ENCODE measurements at places on chromosomes 4 and X.
A peak's percentile ranks its signal among the peaks of the same experiment; 100 is the strongest.

DNA sequence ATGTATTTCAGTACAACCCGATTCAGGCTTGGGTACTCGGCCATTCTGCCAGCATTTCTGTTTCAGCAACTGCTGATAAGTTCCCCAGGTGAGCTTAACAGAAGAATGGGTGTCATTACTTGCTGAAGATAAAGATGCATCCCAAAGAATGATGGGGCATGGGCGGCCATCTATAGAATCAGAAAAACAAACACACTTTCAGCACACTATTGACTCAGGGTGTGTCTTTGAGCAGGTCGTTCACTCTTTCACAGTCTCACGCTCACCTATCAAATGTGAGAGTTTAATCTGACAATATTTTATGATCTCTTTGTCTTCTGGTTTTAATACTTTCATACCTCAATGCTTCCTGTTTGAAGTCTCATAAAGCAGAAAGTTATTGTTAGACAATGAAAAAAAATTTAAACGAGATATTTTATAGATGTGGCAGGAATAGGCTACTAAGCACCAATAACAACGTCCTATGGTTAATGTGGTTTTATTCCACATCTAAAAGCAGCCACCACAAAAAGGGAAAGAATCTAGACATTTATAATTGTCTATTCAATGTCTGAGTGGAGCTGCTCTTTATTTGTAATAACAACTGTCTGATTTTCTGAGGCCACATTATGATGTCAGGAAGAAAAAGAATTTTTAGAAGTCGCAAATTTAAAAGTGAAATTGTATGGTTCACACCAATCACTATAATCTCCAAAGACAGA, 17.0 kb downstream of the GASK1B start:
- DNase-seq, result no peak

DNA sequence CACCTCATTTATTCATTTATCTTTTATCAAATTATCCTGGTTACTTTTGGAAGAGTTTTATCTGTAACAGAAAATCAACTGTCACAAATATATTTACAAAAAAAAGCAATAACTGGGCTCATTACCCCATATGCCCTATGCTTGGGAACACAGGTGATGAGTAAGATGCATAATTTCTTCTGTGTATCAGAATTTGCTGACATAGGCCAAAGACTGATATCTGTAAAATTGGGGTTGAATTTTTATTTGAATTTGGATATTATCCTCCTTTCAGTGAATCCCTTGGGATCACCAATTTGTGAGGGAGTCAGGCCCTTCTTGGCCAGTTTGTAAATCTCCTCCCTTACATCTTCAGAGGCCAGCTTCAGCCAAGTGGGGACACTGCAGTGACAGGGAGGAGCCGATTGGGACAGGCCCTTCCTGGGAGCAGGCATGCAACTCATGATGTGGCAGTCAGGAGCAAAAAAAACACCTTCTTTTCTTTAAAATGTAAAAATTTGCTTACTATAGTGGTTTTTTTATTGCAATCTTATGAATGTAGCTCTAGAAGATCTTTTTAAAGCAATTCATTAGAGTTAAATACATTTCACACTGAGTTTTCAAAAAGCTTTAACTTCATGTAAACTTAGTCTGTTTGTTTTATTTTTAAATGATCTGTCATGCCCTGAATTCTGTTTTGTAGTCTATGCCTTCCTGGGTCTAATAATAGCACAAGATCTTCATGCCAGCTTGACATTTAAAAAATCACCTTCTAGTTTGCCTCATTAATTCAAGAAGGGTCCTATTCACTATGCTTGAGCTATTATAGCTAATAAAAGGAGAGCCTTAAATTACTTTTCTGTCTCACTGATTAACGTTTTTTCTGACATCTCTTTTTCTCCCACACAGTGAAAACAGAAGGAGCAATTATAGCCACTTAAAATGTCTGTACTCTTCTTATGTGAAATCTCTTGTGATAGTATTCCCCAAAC, 136.6 kb upstream of the SPRY1 start:
- DNase-seq, result no peak

- no peak for DNase-seq
These were observed 33.4 kb upstream of the RBM47 start for GRCh38 chr4:40662962-40663604.

DNA sequence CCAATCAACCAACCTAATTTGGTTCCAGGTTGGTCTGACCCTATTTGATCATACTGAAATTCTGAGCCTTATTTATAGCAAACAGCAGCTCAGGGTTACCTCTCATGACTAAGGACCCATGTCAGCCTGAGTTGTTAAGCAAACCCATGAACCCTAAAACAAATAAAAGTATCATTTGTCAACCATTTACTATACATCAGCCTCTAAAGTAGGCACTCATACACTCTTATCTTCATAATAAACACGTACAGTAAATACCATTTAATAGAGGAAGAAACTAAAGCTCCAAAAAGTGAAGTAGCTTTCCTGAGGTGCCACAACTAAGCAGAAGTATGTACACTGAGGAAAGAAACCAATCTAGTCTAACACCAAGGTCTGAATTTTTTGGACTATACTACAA, 25.2 kb downstream of the MANBA start:
- DNase-seq, result no peak

DNA sequence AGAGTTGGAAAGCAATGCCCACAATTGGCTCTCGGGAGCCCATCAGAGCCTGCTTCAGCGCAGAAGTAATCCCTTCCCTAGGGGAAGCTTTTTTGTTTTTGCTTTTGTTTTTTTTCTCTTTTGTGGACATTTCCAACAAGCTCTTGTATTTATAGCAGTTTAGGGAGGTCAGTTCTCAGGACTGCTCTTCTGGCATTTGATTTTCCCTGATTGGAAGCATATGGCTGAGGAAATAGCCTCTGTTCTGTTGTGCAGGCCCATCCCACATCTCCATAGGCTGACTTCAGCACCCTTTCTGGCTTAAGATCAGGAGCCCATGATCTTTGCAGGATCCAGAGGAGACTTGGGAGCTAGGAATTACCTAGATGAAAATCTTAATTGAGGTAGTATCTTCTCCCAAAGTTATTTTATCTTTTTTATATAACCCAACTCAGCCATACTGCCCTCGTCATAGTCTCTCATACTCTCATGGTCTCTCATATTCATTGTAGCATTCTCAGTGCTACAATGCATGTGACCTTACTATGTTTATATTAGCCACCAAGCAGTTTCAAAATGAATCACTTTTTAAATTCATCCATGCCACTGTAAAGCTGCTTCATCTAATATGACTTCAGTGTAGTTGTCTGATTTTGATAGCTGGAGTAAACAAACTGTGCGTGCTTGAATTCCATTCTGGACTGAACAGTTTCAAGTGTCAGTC, 16.7 kb downstream of the PAGE4 start:
- DNase-seq, result no peak

DNA sequence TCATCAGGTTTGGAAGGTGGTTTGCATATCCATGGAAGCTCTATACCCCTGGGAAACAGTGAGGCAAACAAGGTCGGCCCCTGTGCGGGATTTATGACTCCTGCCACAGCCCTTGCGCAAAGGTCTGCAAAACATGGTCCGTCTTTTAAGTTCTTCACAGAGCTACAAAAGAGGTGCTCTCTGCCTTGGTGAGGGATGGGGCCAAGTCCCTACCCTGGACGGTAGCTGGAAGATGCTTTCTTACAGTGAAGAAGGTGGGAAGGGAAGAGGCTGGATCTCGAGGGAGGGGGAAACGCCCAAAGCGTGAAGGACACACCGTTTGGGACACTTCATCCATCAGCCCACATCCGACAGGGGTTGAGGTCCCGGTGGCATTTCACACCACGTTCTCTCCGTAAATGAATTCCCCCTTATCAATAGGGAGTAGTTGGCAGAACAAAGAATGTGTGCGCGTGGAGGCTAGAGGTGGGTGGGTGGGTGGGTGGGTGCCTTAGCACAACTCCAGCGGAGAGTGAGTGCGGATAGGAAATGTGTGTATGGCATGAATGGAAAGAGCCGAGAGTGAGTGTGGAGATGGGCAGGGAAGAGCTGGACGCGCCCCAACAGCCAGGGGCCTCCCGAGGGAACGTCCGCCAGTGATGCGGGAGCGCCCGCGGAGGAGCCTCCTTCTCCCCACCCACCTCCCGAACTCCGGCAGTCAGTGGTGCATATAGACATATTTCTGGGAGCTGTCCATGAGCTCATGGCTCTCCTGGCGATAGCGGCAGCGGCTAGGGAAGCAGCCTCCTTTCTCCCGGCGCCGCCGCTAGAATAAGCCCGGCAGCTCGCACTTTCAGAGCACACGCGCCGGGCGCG, 68.3 kb downstream of the LARP7 start:
- DNase-seq, result peak; percentile 40

DNA sequence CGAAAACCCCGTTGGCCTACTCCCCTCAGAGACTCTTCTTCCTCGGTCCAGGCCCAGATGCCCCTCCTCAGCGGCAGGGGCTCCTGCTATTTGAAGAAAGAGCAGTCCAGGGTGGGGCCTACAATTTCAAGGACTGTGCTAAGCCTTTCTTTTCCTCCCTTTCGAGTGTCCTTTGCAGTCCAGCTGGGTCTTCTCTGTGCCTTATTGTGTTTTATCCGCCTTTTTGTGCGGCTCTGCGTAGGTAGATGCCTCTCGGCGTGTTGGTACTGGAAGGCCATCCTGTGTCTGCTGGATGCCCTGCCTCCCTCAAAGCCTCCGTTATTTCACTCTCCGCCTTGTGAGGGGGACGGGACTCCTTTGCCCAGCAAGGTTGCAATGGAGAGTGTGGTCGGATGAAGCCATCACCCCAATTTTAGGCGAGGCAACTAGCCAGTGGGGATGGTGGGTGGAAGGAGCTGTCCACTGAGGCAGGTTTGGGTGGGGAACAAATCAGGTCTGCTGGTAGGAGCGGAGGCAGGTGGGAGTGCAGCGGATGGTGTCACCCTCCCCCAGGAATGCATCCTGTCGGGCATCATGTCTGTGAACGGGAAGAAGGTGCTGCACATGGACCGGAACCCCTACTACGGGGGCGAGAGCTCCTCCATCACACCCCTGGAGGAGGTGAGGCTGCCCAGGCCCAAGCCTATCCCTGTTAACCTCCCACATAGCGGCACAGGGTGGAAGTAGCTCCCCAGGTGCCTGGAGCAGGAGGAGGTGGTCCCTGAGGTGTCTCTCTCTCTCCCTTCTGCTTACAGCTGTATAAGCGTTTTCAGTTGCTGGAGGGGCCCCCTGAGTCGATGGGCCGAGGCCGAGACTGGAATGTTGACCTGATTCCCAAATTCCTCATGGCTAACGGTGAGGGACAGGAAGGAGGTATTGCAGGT, 1.3 kb downstream of the GDI1 start:
- no peak for DNase-seq

DNA sequence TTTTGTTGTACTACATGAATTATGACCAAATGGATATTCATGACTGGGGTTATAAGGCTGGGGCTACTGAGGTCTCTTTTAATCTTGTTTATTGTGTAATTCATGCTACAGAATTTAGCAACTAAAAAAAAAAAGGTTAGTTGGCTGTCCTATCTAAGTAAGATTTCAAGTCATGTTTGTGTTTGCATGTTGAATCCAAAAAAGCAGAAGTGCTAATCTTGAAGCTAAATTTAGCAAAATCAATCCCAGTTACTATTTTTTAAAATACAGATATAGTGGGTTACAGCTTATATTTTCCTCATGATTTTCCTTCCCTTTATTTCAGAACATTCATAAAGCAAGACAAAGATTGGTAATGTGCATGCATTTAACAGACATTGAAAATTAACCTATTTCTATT, 19.4 kb downstream of the MTMR1 start:
- DNase-seq, result no peak

DNA sequence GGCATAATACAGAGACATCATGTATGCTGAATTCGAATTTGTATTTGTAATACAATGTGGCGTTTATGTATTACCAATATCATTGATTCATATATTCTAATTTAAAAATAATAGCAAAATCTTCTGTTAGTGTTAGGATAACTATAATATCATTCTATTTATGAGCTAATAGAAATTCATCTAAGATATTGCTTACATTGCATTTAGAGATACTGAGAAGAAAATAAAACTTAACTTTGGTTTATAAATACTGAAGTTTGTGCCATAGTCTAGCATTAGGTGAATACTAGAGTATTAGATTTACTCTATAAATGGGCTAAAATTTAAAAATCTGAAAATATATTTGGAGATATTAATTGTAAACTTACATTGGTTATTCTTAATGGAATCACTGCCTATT, 1590.6 kb downstream of the PCDH18 start:
- no peak for DNase-seq

DNA sequence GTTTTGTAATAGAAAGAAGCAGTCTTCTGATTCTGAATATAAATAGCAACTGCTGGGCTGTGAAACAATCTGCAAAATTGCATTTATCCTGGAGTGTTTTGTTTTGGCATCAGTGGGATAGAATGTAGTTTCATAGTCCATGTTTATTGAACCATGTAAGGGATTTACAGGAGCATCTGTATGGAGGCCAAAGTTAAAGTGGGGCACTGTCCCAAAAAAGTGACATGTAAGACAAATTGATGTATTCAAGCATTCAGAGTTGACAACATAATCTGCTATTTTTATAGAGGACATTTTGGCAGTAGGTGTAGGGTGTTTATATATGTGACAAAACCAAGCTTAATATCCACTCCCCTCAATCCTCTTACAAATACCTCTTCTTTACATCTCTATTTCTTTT, 200.5 kb upstream of the ANK2 start:
- DNase-seq, result no peak

DNA sequence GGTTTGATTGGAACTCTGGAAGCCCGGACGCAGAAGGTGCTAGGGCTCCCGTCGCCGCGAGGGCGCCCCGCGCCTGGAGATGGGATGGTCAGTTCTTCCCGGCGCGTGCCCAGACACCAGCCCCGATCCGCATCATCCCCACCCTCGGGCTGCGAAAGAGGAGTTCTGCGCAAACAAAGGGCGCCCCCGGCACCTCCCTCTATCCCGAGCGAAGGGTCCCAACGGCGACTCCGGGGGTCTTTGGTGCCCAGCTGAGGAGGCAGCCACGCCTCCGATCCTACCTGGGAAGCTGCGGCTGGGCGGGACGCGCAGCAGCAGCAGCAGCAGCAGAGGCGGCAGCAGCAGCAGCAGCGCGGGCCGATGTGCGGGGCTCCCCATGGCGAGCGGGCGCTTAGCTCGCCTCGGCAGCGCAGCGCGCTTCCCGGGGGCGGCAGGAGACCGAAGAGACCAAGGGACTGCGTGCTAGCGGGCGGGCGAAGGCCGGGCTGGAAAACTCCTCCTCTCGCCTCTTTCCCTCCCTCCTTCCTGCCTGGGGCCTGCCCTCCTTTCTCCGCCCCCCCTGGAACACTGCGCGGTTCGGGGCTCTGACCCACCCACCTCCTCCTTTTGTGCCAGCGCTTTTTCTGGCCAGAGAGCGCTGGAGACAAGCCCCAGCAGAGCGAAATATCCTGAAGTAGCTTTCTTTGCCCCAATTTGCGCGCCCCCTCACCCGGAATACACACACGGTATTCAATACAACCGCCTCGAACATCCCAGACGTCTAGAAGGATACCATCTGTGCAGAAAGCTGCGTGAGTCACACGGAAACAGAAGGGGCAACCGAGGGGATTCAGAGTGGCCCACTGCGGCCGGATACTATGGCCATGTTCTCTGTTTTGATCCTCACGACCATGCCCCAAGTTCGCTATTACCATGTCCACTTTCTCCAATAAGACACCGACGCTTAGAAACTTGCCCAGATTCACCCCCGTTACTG, at the start of gene SRPX:
SRPX (minus strand) TSS at position 457 of the 976 bp plus-strand sequence; CDS start at position 378, 79 bp downstream.
- no peak for DNase-seq

- DNase-seq, result no peak
These were observed 35.1 kb downstream of the TEC start for GRCh38 chr4:48234575-48234974.

GRCh38 chr4:4670869-4671268, 129.0 kb upstream of the STX18 start:
- no peak for DNase-seq
